ENCODE measurements at places on chromosomes 12 and 14. TPM values are rescaled to one million over a fixed set of nuclear protein-coding genes. Genes with fewer than 3 reads are reported as not detected.

UNC79 gene
- 0.03 TPM for total RNA-seq

KLRB1 gene
- total RNA-seq = 63.2 TPM

IQSEC3 gene
- 0.84 TPM for total RNA-seq

GLT1D1 gene
- total RNA-seq = not detected

GRCh38 chr12:69150083-69150795 is 89.1 kb upstream of the CPSF6 start:
- no peak overlapping the region for H3K27ac ChIP-seq
- H3K36me3 ChIP-seq = no peaks in the 10 kb centered on the region
- H3K4me1 ChIP-seq = peaks cover 5% of the 10 kb centered on the region
- no peaks in the 10 kb centered on the region for H3K27me3 ChIP-seq
- DNase-seq = no peak

DNA sequence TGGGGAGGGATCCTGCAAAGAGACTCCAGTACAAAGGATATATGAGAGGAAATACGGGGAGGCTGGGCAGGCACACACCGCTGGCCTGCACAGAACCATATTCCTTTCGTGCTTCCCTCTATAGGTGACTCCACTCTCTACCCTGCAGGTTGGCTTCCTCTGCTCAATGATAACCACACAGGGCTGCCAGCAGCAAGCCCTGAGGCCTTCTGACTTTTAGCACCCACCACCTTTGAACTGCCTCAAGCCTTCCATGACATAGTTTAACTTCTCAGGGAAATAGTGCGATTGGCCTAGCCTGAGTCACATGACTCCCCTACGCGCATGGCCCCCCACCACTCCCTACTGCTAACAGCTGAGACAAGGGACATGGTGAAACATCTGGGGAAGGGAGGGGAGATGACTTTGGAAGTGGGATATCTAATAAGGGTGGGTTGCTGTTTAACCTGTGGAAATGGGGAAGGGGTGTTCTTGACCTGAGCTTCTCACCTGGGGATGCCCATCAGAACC is 3.0 kb upstream of the FOXN3 start:
- H3K4me3 ChIP-seq = no peak overlapping the region
- no peak overlapping the region for H3K27ac ChIP-seq
- no peaks in the 10 kb centered on the region for H3K36me3 ChIP-seq
- H3K4me1 ChIP-seq = peaks cover 21% of the 10 kb centered on the region

GRCh38 chr12:96036765-96037455 is 1.5 kb upstream of the LTA4H start:
- no peaks in the 10 kb centered on the region for H3K27me3 ChIP-seq
- no peak for DNase-seq
- H3K27ac ChIP-seq = no peak overlapping the region
- no peaks in the 10 kb centered on the region for H3K36me3 ChIP-seq

USP5 gene
- total RNA-seq = 69.3 TPM

DNA sequence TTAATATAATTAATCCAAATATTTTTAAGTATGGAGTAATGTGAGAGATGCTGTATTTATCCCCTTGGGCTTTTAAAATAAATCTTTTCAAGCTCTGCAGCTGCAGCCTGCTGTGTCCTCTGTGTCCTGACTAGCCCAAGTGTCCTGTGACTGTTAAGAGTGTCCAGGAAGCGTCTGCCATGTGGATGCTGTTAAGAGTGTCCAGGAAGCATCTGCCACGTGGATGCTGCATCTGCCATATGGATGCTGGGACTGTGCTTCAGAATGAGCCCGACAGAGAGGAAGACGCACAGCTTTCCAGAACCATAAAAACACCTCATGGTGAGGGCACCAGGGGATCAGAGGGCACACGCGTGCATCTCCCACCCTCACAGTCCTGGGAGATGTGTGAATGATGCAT is 307.2 kb downstream of the ADGRD1 start:
- no peak for DNase-seq
- no peak overlapping the region for H3K27ac ChIP-seq
- H3K4me3 ChIP-seq = no peak overlapping the region

KCNK13 gene
- 0.17 TPM for total RNA-seq

GRCh38 chr14:78307671-78308070 is 137.5 kb downstream of the NRXN3 start:
- no peaks in the 10 kb centered on the region for H3K27me3 ChIP-seq
- H3K4me1 ChIP-seq = no peaks in the 10 kb centered on the region
- no peak for DNase-seq
- H3K4me3 ChIP-seq = no peak overlapping the region
- H3K27ac ChIP-seq = no peak overlapping the region

GRCh38 chr12:104249898-104250297 is 34.3 kb downstream of the TXNRD1 start:
- no peak overlapping the region for H3K4me3 ChIP-seq
- no peaks in the 10 kb centered on the region for H3K4me1 ChIP-seq
- H3K27ac ChIP-seq = no peak overlapping the region
- no peak for DNase-seq
- no peaks in the 10 kb centered on the region for H3K36me3 ChIP-seq

FOXN4 gene
- total RNA-seq = not detected

DNA sequence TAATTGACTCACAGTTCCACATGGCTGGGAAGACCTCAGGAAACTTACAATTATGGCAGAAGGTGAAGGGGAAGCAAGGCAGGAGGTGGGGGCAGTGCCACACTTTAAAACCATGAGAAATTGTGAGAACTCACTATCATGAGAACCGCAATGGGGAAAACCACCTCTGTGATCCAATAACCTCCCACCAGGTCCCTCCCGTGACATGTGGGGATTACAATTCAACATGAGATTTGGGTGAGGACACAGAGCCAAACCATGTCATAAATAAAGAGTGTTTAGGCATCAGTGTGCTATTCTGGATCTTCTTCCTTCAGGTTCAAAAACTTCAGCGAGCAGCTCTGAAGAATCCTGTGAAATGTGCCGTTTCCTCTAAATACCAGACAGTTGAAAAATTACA is 9.7 kb downstream of the DDX47 start:
- no peak overlapping the region for H3K27ac ChIP-seq
- H3K36me3 ChIP-seq = peaks cover 68% of the 10 kb centered on the region
- no peak for DNase-seq
- no peak overlapping the region for H3K4me3 ChIP-seq

MYO1H gene
- total RNA-seq = not detected

GRCh38 chr14:104582662-104583061 is 3.1 kb downstream of the C14orf180 start:
- H3K27ac ChIP-seq = no peak overlapping the region
- H3K27me3 ChIP-seq = no peaks in the 10 kb centered on the region
- H3K4me3 ChIP-seq = no peak overlapping the region
- H3K36me3 ChIP-seq = no peaks in the 10 kb centered on the region
- no peak for DNase-seq
- H3K4me1 ChIP-seq = no peaks in the 10 kb centered on the region

ANG gene
- 1.3 TPM for total RNA-seq

DNA sequence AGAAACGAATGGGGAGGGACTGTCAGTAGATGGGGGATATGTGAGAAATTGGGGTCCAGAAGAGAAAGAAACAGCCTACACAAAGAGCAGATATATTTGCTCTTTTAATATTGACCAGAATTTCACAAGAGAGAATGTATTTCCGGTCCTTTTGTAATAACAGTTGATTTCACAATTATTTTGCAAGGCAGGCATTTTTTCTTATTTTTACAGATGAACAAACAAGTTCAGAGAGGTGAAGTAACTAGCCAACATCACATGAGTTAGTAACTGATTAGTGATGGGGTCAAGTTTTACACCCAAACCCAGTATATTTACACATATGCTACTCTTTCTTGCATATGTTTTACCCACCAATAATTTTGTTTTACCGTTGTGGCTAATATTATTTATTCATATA is 188.2 kb downstream of the NAV3 start:
- H3K4me3 ChIP-seq = no peak overlapping the region
- no peaks in the 10 kb centered on the region for H3K36me3 ChIP-seq
- no peak for DNase-seq

GRCh38 chr12:53299454-53300180 is at the start of gene MYG1:
TSS of gene MYG1 (plus strand) at chr12:53299695. CDS start at chr12:53299738, 43 bp downstream.
- H3K4me1 ChIP-seq = peaks cover 78% of the 10 kb centered on the region
- DNase-seq = peak; percentile 87
- H3K36me3 ChIP-seq = peaks cover 33% of the 10 kb centered on the region
- H3K27me3 ChIP-seq = no peaks in the 10 kb centered on the region

GRCh38 chr14:73500360-73500759 is 9.6 kb downstream of the RIOX1 start:
- DNase-seq = no peak
- H3K27ac ChIP-seq = no peak overlapping the region
- no peaks in the 10 kb centered on the region for H3K36me3 ChIP-seq
- no peak overlapping the region for H3K4me3 ChIP-seq
- H3K27me3 ChIP-seq = no peaks in the 10 kb centered on the region

ITPK1 gene
- total RNA-seq = 30.0 TPM

- peaks cover 8% of the 10 kb centered on the region for H3K4me1 ChIP-seq
- H3K27ac ChIP-seq = no peak overlapping the region
- no peak overlapping the region for H3K4me3 ChIP-seq
- no peaks in the 10 kb centered on the region for H3K27me3 ChIP-seq
- DNase-seq = no peak
These were observed 32.4 kb downstream of the CCDC177 start for GRCh38 chr14:69542311-69542710.

All from CD4-positive, alpha-beta memory T cell (primary cell).